ENCODE measurements at places on chromosomes 5 and 9. TPM values are rescaled to one million over a fixed set of nuclear protein-coding genes. Genes with fewer than 3 reads are reported as not detected.

The RELL2 gene
- total RNA-seq, result 3.1 TPM

The NUTM2F gene
- not detected for total RNA-seq

The C5orf52 gene
- not detected for total RNA-seq

The CDH18 gene
- not detected for total RNA-seq

The EGFLAM gene
- 1.7 TPM for total RNA-seq
